ENCODE measurements at places on chromosomes 12 and 14.

- no peak for DNase-seq
Measured at GRCh38 chr12:124168016-124168786, 126.7 kb upstream of the RFLNA start.

DNA sequence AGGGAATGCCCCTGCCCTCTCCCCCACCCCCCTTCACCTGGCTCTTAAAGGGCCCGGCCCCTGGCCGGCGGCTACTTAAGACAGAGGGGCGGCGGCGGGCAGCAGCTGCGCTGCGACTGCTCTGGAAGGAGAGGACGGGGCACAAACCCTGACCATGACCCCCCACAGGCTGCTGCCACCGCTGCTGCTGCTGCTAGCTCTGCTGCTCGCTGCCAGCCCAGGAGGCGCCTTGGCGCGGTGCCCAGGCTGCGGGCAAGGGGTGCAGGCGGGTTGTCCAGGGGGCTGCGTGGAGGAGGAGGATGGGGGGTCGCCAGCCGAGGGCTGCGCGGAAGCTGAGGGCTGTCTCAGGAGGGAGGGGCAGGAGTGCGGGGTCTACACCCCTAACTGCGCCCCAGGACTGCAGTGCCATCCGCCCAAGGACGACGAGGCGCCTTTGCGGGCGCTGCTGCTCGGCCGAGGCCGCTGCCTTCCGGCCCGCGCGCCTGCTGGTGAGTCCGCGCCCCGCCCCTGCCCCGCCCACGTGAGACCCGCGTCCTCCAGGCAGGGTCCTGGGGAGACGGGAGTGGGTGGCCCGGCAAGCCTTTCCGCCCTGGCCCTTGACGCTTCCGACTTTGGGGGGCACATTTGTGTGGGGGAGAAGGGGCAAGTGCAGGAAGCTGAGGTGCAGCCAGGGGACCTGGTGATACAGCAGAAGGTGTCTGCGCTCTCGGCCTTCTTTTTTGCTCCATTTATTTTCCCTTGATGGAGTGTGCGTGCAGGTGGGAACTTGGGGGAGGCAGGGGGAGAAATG, at the start of gene IGFBP6:
TSS of gene IGFBP6 (plus strand) at position 104 of the 790 bp plus-strand sequence. CDS start at position 155, 51 bp downstream.
- DNase-seq = peak; percentile 55

DNA sequence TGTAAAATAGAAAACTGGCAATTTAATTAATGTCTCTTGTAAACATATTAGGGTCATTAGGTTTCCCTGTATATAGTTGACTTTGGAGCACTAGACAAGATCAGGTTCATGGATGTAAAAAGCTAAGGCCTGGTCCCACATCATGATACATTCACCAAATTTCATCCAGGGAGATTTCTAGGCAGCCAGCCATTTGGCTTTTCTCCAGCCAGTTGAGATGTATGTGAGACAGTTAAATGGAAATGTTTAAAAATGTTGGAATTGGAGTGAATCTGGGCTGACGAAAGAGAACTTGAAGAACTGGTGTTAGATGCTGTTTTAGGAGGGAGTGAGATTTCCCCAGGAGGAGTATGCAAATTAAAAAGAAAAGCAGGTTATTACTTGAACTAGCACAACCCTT, 41.8 kb upstream of the CLEC14A start:
- no peak for DNase-seq

DNA sequence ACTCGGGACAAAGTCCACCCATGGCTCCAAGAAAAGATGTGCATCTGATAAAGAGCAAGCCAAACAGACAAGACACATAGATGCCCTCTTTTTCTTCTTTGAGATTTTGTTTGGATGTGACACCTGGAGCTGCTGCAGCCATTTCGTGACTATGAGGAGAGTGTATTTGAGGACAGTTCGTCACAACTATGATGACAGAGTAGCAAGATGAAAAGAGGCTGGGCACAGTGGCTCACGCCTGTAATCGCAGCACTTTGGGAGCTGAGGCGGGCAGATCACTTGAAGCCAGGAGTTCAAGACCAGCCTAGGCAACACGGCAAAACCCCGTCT, 21.5 kb downstream of the LGMN start:
- DNase-seq = no peak

GRCh38 chr12:26130728-26131127, 5.9 kb upstream of the BHLHE41 start:
- peak; percentile 63 for DNase-seq

DNA sequence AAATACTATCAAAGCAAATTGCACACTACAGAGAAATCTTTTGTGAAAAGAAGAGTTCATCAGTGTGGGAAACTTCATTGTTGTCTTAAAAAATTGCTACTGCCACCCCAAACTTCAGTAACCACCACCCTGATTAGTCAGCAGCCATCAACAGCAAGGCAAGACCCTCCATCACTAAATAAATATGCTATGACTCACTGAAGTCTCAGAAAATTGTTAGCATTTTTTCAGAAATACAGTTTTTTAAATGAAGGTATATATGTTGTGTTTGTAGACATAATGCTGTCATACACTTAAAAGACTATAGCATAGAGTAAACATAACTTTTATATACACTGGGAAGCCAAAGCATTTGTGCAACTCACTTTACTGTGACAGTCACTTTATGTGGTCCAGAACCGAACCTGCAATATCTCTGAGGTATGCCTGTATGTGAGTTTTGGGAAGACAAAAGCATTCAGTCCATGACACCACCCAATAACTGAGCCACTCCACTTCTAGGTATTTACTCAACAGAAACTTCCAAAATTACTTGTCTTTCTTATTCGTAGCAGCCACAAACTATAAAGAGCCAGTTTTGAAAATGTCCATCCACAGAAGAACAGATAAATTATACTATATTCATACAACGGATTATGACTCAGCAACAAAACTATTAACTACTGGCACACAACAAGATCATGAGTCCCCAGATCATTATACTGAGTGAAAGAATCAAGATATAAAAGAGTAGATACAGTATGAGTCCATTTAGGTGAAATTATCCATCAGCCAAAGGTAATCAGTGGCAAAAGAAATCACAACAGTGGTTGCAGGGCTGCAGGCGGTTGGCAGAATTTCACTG, 649.6 kb downstream of the BCL11B start:
- no peak for DNase-seq

DNA sequence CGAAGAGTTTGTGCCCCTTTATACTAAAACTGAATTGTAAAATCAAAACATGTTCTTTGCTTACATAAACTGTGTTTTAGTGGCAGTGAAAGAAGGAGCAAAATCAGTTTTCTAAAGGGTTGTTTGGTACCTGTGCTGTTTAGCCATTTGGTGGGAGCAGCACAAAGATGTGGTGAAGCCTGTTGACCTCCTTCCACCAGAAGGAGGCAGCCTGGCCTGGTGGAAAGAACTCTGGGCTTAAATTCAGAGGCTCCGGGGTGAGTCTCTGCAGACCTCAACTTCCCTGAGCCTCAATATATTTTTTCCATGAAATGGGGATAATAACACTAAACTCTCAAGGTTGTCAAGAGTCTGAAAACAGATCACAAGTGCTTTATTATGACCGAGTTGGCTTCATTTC, 502.5 kb downstream of the VRK1 start:
- DNase-seq = no peak

DNA sequence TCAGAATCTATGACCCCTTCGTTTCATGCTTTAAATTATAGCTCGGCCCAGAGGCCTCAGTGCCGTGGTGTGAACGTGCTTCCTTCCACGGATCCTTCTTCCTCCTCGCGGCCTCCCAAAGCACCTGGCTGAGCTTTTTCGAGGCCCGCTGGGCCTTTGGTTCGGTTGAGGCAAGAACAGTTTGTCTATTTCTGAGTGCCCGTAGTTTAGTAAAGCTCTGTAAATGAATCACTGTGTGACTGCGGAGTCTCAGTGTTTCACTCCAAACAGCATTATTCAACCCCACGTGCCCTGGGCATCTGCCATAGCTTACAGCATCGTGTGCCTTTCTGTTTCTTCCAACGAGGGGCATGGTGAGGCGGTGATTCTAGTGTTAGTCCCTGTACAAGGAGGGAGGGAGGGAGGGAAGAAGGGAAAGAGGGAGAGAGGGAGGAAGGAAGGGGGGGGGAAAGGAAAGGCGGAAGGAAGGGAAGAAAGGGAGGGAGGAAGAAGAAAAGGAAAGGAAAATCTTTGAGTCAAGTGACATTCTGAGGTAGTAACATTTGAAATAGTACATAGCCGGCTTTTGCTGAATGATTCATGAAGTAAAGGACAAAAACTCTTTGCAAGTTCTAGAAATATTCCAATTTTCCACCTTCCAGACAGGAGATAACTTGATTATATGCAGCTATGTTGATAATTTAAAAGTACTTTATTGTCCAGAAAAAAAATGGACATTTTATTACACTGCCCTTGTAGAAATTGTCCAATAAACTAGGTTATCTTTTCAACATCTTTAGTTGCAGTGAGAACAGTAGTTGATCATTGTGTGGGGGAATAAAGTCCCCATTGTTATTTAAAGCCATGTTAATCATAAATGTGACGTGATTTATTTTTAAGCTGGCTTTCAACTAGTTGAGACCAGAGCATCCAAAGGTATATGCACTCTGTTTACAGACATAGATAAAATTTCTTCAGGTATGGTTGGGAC, 1.2 kb upstream of the TRIM9 start:
- peak; percentile 57 for DNase-seq

- no peak for DNase-seq
Measured at GRCh38 chr12:8676651-8677050, 14.0 kb upstream of the MFAP5 start.

GRCh38 chr12:114926341-114926740, 242.4 kb upstream of the TBX3 start:
- DNase-seq = no peak

- DNase-seq = no peak
Measured at GRCh38 chr12:124002021-124002644, 29.1 kb downstream of the ZNF664 start.

DNA sequence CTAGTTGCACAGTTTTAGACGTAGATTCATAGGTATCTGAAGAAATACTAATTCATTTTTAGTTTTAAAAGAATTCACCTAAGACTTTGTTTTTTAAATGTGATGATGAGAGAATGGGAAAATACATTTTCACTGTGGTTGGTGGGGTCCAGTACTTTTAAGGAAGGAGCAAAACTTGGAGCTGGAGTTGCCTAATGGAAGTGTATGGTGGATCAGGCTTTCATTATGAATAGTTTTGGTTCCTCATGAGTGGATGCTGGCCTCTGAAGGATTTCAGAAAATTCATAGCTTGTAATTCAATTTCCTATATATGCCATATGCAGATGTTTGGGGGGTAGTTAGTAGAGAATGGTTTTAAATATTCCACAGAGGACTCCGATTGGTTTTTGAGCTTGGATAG, 27.1 kb downstream of the STK38L start:
- peak; percentile 11 for DNase-seq

DNA sequence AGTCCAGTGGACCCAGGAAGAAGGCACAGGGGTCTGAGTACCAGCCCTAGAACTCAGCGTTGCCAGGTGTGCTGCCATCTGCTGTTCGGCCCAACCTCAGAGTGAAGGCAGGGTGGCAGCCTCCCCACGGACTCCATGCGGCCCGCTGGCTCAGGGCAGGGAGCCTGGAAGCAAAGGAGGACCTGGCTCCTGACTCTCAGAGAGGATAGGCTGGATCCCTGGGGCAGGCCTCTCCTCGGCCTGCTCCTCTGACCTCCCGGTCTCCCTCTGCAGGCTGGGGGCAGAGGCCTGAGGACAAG, 10.1 kb downstream of the MCRS1 start:
- DNase-seq = no peak

GRCh38 chr14:68606176-68606575, 186.7 kb downstream of the ZFP36L1 start:
- DNase-seq = no peak

DNA sequence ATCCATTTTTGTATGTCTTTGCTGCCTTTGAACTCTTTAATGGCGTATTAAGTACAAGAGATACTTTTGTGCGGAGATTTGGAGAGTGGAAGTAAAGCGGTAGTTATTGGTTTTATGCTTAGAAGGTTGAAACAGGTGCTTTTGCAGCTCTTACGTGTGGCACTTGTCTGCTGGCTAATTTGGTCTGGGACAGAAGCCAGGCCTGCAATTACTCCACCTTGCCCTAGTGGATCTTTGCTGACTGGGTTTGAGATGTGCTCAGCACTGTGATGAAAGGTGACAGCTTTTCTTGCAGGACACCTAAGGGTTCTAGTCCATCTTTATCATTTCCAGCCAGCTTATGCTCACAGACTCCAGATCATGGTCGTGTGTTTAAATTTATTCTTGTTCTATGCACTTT, 252.5 kb downstream of the RPL10L start:
- DNase-seq = no peak

DNA sequence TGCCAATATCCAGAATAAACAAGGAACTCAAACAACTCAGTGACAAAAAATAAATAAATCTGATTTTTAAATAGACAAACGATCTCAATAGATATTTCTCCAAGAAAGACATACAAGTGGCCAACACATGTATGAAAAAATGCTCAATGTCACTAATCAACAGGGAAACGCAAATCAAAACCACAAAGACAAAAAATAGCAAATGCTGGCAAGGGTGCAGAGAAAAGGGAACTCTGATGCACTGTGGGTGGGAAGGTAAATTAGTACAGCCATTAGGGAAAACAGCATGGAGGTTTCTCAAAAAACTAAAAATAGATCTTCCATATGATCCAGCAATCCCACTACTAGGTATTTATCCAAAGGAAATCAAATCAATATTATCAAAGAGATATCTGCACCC, 3.5 kb upstream of the EIF5 start:
- no peak for DNase-seq

GRCh38 chr12:109753054-109753401, 39.4 kb downstream of the FAM222A start:
- DNase-seq = no peak

- DNase-seq = no peak
Measured at GRCh38 chr14:68315081-68315480, 477.8 kb downstream of the ZFP36L1 start.

GRCh38 chr14:102750376-102750775, 26.9 kb upstream of the TRAF3 start:
- no peak for DNase-seq

- no peak for DNase-seq
Measured at GRCh38 chr14:51715250-51715649, 63.5 kb downstream of the FRMD6 start.

DNA sequence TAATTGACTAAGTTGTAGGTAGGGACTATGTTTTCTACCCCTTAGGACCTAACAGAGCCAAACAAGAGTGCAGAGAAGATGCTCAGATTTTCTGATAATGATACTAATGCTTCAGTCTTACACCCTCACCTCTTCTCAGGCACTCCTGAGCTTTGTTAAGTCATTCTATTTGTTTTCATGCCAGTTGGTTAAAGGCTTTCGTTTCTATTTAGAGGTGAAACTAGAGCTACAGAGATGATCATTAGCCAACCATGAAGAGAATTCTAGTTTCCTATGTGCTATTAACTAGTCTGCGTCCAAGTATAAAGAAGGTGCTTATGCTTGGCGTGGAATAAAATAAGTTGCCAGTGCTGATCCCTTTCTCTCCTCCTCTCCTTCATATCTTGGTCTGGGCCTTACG, 34.6 kb upstream of the PYGL start:
- no peak for DNase-seq

GRCh38 chr12:47296828-47297227, 217.1 kb upstream of the AMIGO2 start:
- no peak for DNase-seq

- no peak for DNase-seq
Measured at GRCh38 chr12:116306968-116307367, 29.5 kb upstream of the MED13L start.
